ENCODE measurements at places on chromosomes 7 and 10.

- no peak for DNase-seq
Observed at GRCh38 chr10:110304394-110304779, 333 bp downstream of the SMNDC1 start.

- no peak for DNase-seq
Observed at GRCh38 chr10:79128923-79129305, 60.1 kb downstream of the ZMIZ1 start.

DNA sequence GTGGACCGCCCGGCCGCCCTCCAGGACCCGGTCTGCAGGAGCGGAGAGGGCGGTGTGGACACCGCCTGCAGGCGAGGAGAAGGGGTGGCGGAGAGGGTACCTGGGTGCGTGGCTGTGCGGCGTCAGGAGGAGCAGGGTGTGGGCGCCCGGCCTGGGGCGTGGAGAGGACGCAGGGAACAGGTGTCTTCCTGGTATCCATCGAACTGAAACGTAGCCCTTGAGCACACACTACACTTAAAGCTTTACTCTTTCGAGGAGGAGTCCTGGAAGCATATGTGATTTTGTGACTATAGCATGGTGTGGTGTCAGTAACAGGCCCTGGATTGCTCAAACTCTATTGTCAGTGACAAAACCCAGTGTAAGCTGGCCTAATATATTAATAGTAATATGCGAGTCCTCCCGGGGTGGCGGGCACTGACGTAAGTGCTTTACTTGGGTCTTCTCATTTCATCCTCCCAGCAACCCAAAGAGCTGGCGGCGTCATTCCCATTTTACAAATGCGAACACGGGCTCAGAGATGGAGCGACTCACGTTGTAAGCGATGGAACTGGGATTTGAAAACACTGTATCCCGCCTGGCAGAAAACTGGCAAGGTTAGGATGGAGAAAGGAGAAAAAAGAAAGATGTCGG is 508 bp upstream of the TECPR1 start:
- DNase-seq: peak; percentile 39

GRCh38 chr7:130144312-130145171 is 60.7 kb downstream of the TMEM209 start:
- DNase-seq: no peak

DNA sequence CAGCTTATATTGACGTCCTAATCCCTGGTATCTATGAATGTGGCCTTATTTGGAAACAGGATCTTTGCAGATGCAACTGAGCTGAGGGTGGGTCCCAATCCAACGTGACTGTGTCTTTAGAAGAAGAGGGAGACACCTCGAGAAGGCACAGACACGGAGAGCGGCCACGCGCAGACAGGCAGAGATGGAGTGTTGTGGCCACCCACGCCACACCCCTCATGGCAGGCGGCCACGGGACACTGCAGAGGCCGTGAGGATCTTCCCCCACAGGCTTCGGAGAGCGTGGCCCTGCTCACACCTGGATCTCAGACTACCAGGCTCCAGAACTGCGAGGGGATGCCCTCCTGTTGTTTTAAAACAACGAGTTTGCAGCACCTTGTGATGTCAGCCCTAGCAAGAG is 244.9 kb downstream of the DNAJB6 start:
- no peak for DNase-seq

DNA sequence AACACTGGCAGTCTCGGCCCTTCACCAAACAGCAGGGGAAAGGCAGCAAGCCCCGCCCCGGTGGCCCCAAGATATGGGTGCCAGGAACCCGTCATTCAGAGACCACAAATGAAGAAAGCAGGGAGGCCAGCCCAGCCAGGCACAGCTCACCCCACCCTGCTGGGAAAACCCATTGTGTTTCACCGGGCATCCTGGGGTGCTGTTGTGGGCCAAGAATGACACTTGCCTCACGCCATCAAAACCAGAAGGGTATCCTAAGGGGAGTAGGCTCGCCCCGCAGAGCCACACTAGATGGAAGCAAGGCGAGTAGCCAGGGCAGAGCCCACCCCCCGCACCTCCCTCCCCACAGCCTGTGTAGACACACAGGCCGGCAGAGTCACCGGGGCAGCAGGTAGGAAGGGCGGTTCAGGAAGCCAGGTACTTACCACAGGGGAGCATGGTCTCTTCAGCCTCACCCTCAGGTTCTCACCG is 72.5 kb upstream of the KCNMA1 start:
- DNase-seq: no peak

DNA sequence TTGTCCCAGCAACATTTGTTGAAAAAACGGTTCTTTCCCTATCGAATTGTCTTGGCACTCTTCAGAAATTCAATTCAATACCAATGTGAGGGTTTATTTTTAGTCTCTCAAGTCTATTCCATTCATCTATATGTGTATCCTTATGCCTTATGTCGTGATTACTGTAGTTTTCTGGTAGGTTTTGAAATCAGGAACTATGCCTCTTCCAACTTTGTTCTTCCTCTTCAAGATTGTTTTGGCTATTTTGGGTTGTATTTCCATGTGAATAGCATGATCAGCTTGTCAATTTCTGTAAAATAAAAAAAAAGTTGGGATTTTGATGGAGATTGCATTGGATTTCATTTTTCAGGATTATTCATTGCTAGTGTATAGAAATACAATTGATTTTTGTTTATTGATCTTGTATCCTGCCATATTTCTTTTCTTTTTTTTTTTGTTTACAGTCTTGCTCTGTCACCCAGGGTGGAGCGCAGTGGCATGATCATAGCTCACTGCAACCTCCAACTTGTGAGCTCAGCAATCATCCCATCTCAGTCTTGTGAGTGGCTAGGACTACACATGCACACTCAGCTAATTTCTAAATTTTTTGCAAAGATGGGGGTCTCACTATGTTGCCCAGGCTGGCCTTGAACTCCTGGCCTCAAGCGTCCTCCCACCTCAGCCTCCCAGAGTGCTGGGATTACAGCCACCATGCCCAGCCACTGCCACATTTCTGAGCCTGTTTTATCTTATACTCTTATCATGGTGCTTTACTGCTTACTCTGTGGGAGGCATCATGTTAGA is 46.2 kb upstream of the MKLN1 start:
- DNase-seq: no peak

DNA sequence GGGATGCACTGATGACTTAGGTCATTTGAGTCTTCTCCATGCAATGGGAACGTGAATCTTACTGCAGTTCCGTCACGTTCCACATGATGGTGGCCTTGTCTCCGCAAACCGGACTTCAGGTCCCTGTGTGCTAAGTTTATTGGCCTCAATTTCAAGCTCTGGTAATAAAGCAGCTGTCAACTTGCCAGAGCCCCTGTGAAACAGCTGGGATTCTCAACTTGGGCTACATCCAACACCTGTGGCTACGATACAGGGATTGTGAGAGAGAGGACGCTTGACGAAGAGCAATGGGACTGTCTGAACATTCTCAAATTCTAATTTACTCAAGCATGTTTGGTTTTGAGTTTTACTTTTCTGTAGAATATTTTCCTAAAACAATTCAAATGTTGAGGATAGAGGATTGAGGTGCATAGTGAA is 174.2 kb downstream of the PTN start:
- DNase-seq: peak; percentile 95

- no peak for DNase-seq
Observed at GRCh38 chr10:74824900-74825370, 1.5 kb upstream of the KAT6B start.

DNA sequence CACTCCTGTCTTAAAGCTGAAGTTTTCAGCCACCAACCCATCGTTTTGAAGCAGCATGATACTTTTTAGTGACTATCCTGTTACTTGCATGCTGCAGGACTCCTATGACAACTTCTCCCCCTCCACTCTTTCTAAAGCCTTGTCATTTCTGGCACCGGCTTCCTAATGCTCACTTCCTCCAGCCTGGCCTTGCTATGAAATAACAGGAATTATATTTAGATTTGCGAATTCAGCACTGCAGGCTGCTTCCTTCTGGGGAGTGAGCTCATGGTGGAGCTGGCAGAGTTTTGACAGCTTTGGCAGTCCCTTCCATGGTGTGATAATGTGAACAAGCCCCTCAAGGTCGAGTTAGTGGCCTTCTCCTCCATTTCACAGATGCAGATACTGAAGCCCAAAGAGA is 13.4 kb downstream of the BLNK start:
- DNase-seq: no peak

DNA sequence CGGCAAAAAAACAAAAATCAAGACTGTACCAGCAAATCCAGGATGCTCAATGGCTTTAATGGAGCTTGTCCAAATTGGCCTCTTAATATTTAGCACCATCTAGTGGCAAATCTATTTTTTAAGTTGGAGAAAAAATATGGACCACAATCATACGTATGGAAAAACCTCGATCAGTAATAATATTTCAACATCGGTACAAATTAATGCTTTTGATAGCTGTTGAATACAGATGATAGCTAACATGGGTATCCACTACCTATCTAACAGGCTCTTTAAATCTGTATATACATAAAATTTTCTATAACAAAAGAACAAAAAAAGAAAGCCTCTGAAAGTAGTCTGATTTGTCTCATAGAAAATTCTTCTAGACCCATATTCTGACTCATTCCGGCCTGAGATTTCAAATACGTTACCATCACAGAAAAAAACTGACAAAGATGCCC is 29.2 kb downstream of the COA1 start:
- DNase-seq: peak; percentile 51
